Smooth muscle cell of the pulmonary artery (primary cell): ENCODE measurements at places on chromosomes 1 and 21. TPM values are rescaled to one million over a fixed set of nuclear protein-coding genes. Genes with fewer than 3 reads are reported as not detected.

Gene KRTAP19-3
- not detected in 2 replicates for total RNA-seq

Gene POMGNT1
- 85.2 and 133 TPM in 2 replicates for total RNA-seq

Gene LEMD1
- not detected in 2 replicates for total RNA-seq

Gene NTMT2
- not detected in 2 replicates for total RNA-seq

Gene TNFRSF18
- not detected in 2 replicates for total RNA-seq

Gene PRKAB2
- total RNA-seq: 17.9 and 22.1 TPM in 2 replicates

Gene PADI2
- total RNA-seq: 0.39 and 0.53 TPM in 2 replicates

Gene PLA2G2A
- not detected in 2 replicates for total RNA-seq

Gene PCP4L1
- total RNA-seq: 0.26 TPM in 1 of 2 replicates, not detected in the other

Gene PPM1J
- 1.0 and 1.5 TPM in 2 replicates for total RNA-seq

Gene OVAAL
- total RNA-seq: not detected in 2 replicates

Gene S100A5
- total RNA-seq: 0.26 TPM in 1 of 2 replicates, not detected in the other

Gene C1orf210
- not detected in 2 replicates for total RNA-seq
